ENCODE measurements at places on chromosomes 5 and 9.

GRCh38 chr9:36843964-36844363, 190.1 kb downstream of the PAX5 start:
- no peak for DNase-seq

DNA sequence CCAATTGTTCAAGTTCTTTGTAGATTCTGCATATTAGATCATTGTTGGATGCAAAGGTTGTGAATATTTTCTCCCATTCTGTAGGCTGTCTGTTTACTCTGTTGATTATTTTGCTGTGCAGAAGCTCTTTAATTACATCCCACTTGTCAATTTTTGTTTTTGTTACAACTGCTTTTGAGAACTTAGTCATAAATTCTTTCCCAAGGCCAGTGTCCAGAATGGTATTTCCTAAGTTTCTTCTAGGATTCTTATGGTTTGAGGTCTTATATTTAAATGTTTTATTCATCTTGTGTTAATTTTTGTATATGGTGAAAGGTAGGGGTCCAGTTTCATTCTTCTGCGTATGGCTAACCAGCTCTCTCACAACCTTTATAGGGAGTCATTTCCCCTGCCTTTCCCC, 116.5 kb downstream of the CPLANE1 start:
- no peak for DNase-seq

- DNase-seq: no peak
Measured at GRCh38 chr5:84634256-84634655, 249.6 kb upstream of the EDIL3 start.

- DNase-seq: no peak
Measured at GRCh38 chr9:105436783-105437182, 11.1 kb upstream of the FSD1L start.

DNA sequence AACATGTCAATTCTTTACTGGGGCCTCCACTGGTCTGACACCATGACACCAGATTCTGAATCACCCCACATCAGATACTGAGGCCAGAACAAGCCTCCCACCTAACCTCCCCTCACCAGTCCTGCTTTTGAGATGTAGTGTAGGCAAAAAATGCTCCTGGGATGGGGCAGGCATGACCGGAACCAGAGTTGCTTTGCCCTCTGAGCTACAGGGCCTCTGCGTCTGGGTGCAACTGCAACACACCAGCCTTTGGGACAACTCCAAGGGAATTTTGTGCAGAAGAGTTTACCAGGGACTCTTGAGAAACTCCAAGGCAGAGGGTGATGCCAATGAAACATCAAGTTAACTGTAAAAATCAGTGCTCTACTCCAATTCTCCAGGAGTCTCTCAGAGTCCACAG, 79.4 kb downstream of the SIL1 start:
- no peak for DNase-seq

- DNase-seq: no peak
Measured at GRCh38 chr9:79578891-79579290, 7.1 kb downstream of the TLE4 start.

DNA sequence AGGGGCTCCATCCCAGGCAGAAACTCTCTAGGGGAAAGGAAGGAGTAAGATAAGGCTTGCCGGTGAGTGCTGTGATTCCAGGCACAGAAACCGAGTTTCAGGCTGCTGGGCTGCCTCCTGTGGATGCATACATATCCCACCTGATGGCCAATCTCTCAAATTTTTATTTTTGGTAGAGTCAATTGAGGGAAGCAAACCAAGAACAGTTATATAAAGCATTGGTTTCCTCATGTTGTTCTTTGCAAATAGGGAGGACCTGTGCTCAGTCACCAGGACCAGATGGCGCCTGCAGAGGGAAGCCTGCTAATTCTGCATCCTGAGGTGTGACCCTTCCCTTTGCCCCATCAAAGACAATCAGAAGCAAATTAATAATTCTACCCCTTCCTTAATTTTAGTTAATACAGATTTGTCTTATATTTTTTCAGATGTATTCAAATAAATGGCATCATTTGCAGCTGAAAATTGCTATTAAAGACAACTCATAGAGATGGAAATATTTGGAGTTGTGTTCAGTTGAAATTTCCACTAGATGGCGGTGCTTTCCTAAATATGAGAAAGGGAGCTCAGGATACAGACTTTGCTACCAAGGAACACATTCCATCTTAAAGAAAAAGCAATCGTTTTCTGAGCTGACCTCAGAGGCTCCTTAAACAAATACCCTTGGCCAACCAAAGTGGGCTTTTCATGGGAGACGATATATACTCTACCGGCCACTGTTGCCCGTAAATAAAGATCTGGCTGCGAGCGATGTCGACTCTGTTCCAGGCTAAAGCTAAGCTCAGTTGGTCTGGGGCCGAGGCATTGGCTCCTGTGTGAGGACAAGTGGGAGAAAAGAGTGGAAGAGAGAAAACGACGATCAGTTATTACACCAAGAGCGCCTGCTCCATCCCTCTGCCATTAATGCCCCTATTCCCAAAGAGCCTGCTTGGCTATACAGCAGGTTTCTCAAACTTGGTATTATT, 225.7 kb upstream of the KLF9 start:
- DNase-seq: peak; percentile 54

GRCh38 chr5:56052735-56053134, 58.0 kb upstream of the IL6ST start:
- DNase-seq: no peak

GRCh38 chr5:103006921-103007320, 113.0 kb downstream of the GIN1 start:
- no peak for DNase-seq

DNA sequence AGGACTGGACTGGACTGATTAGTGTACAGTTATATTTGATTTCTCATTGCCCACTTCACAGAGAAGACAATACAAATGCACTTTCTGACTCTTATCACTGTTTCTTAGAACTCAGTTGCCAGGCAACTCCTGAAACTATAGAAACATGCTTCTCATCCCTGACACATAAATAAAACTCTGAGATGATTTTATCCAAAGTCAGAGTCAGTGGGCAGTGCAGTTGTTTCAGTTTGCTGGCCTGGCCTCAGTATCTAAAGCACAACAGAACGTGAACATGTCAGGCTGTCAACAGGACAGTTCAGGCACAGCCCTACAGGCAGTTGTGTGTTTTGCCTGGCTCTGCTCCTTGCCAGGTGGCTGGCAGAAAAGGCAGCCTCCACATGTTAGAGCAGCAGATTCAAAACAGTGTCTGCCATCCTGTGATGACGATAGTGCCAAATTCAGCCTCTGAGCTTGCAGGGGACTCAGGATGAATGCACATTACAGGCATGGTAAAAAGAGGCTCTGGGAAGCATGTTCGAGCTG, 65.1 kb upstream of the CCDC152 start:
- no peak for DNase-seq

DNA sequence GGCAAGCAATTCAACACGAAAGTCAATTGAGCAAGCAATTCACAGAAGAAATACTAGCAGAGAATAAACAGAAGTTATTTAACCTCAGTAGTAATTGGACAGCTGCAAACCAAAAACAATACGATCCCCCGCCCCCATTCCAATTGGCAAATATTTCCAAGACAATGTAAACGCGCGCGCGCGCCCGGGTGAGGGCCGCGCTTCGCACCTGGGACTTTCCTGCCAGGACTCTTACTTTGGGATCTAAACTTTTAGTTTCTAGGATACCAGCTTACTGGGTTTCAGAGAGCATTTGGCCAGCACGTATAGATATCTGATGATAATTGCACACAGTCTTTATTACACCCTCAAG, 8.6 kb downstream of the RUFY1 start:
- DNase-seq: peak; percentile 74

DNA sequence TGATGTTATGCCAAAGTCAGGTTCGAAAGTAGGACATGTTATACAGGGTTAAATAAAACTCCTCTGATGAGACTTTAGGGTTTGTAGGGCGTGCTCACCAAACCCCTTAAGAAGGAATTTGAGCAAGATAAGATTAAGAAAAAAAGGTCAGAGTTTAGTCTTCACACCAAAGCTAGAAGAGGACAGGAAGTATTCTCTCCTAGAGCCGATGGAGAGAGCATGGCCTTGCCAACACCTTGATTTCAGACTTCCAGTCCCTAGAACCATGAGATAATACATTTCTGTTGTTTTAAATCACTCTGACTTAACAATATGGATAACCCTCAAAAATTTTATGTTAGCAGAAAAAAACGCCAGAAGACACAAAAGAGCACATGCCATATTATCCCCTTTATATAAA, 16.3 kb upstream of the PLCXD3 start:
- no peak for DNase-seq

DNA sequence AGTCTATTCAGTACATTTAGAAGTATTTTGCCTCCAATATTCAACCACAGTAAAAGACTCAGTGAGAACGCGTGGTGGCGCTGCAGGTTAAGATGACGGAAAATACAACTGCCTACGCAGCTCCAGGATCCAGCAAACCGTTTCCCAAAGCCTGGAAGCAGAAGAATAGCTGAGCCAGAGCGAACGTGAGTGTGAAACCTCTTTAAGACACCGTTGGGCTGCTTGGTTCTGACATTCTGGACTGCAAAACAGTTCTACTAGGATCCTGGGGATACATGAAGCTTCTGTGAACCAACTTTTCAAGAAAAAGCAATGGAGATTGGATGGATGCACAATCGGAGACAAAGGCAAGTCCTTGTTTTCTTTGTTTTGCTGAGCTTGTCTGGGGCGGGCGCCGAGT, at the start of gene PCDHB16:
Gene PCDHB16 (plus strand): TSS at position 140 of the 400 bp plus-strand sequence. CDS start 173 bp downstream, at position 313.
- DNase-seq: peak; percentile 24
